CD8-positive, alpha-beta T cell (primary cell): ENCODE measurements at places on chromosomes 6 and 20. TPM values are rescaled to one million over a fixed set of nuclear protein-coding genes. Genes with fewer than 3 reads are reported as not detected.

The LHFPL5 gene
- total RNA-seq, result not detected

The SALL4 gene
- total RNA-seq, result 0.08 TPM

The PACRG gene
- total RNA-seq, result 0.75 TPM

DNA sequence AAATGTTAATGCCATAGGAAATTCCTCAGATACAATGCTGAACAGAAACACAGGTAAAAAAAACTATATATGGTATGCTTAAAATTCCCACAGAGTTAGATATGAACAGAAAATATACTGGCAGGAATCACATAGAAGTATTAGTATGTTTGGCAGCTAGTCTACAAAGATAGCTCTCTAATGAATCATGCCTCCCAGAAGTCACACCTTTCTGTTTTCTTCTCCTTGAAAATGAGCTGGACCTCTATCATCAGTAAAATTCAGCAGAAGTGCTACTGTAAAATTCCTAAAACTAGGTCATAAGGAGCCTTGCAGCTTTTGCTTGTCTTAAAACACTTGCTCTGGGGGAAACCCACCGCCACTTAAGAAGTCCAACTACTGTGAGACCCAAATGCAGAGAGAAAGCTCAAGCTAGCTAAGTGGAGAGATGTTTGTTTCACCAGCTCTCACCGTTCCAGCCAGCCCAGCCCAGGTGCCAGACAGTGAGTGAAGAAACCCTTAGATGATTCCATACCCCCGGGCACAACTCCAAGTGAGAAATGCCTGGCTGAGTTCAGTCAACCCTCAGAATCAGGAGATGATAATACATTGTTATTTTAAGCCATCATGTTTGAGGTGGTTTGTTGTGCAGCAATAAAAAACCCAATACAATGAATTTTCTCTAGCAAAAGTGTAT, 43.0 kb downstream of the TSPYL4 start:
- DNase-seq, result no peak

- no peak for DNase-seq
These were observed 1.8 kb downstream of the UQCC2 start for GRCh38 chr6:33709605-33710295.

GRCh38 chr6:17817763-17818162, 111.0 kb upstream of the NUP153 start:
- no peak for DNase-seq

- DNase-seq, result no peak
These were observed 631.1 kb downstream of the KIF16B start for GRCh38 chr20:15942130-15942529.

DNA sequence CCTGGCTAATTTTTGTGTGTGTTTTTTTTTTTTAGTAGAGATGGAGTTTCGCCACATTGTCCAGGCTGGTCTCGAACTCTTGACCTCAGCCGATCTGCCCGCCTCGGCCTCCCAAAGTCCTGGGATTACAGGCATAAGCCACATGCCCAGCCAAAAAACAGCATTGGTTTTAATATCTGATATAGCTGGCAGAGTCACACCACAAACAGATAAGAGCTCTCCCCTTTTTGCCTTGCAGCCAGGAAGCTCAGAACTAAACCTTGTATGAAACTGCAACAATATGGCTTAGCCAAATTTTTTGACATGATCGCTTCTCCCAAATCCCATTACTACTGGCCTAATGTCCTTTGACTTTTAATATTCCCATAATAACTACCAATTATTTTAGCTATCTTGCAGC, 4.9 kb downstream of the ACOT8 start:
- no peak for DNase-seq

GRCh38 chr6:139376017-139376330, 1.5 kb upstream of the CITED2 start:
- DNase-seq, result peak; percentile 45
